ENCODE measurements at places on chromosomes 5 and 9. TPM values are rescaled to one million over a fixed set of nuclear protein-coding genes. Genes with fewer than 3 reads are reported as not detected.

Gene TLE1
- total RNA-seq = 6.7 TPM

Gene TAF1L
- not detected for total RNA-seq

Gene LAMC3
- total RNA-seq = not detected

Gene PCDHA5
- not detected for total RNA-seq

Gene F2R
- total RNA-seq = 45.0 TPM

Gene CDC20B
- total RNA-seq = 0.20 TPM

Gene FREM1
- total RNA-seq = not detected

Gene LHX6
- not detected for total RNA-seq

- no peak overlapping the region for H3K4me3 ChIP-seq
- peaks cover 34% of the 10 kb centered on the region for H3K4me1 ChIP-seq
- H3K36me3 ChIP-seq = peaks cover 21% of the 10 kb centered on the region
- peak overlapping the region; percentile 70 for H3K27ac ChIP-seq
- peak; percentile 58 for DNase-seq
Measured at GRCh38 chr5:172939071-172939470, 20.2 kb upstream of the RPL26L1 start.

DNA sequence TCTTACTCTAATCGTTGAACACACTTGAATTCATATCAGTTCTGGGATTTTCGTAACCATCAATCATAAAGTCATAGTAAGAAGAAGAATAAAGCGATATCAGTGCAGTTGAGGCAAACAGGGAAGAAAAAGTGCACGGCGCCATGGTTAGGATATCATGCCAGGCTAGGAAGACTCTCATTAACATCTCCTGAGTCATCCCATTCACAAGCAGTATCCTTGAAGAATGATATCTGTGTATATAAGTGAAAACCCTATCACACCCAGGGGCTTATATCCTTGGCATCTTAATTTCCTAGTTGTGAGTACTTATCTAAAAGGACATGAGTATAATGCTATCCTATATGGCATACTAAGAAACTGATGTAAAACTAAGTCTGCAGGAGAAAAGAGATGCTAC lies 38.6 kb downstream of the NFIB start:
- peaks cover 2% of the 10 kb centered on the region for H3K27me3 ChIP-seq
- H3K27ac ChIP-seq = no peak overlapping the region
- H3K36me3 ChIP-seq = no peaks in the 10 kb centered on the region
- H3K4me3 ChIP-seq = no peak overlapping the region

GRCh38 chr9:96161819-96162218 lies 140.2 kb downstream of the HSD17B3 start:
- H3K4me3 ChIP-seq = no peak overlapping the region
- peaks cover 29% of the 10 kb centered on the region for H3K27me3 ChIP-seq
- no peak overlapping the region for H3K27ac ChIP-seq

GRCh38 chr5:86452251-86452650 lies 165.5 kb upstream of the COX7C start:
- H3K27ac ChIP-seq = no peak overlapping the region
- H3K36me3 ChIP-seq = no peaks in the 10 kb centered on the region
- no peak for DNase-seq
- H3K27me3 ChIP-seq = no peaks in the 10 kb centered on the region
- no peaks in the 10 kb centered on the region for H3K4me1 ChIP-seq

DNA sequence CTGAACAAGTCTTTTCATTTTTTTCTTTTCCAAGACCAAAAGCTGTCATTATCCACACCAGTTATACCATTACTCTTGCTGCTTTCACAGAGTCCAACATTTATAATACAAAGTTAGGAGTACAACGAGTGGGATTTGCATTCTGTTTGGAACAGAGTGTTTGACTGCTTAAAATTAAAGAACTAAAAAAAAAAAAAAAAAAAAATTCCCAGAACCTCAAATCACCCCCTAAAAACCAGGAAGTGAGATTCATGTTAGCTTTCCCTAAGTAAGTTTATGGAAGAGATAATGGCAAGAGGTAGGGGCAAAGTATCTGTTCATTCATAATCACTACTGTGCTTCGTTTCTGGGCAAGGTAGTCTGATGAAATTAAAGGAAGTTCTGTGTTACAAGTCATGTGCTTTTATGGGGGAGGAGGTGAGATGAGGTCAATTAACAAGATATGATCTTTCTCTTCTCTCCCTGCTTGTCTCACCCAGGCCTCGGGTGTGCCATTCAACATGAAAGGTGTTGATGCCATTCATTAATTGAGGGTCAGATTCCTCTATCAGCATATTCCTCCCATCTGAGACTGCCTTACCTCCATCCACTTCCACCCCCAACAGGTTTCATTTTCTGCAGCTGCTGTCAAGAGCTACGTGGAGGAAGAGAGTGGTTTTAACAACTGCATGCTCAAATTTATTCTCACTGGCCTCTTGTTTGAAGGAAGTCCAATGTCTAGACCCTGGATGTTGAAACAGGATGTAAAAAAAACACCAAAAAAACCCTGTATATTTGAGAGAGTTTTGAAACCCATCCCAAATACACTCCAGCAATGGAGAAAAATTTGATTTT lies 58.1 kb downstream of the MARCHF3 start:
- peak overlapping the region; percentile 32 for H3K27ac ChIP-seq
- H3K4me1 ChIP-seq = peaks cover 58% of the 10 kb centered on the region
- no peak for DNase-seq
- no peaks in the 10 kb centered on the region for H3K36me3 ChIP-seq

DNA sequence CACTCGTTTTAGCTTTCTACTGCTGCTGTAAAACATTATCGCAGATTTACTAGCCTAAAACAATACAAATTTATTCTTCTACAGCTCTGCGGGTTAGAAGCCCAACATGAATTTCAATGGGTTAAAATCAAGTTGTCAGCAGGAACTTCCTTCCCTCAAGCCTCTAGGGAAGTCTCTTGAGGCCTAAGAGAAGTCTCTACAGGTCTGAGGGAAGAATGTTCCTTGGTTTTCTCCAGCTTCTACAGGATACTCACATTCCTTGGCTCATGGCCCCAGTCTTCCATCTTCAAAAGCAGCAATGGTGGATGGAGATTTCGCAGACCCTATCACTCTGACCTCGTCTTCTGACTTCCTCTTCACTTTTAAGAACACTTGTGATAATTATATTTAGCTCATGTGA lies 21.6 kb upstream of the SSBP2 start:
- H3K4me3 ChIP-seq = no peak overlapping the region
- no peak overlapping the region for H3K27ac ChIP-seq
- DNase-seq = no peak
- no peaks in the 10 kb centered on the region for H3K27me3 ChIP-seq

- H3K27me3 ChIP-seq = peaks cover 7% of the 10 kb centered on the region
- peak overlapping the region; percentile 100 for H3K27ac ChIP-seq
- peaks cover 25% of the 10 kb centered on the region for H3K4me1 ChIP-seq
- no peak for DNase-seq
- H3K4me3 ChIP-seq = peak overlapping the region; percentile 99
Measured at GRCh38 chr5:137753691-137754187, 424 bp downstream of the HNRNPA0 start.

DNA sequence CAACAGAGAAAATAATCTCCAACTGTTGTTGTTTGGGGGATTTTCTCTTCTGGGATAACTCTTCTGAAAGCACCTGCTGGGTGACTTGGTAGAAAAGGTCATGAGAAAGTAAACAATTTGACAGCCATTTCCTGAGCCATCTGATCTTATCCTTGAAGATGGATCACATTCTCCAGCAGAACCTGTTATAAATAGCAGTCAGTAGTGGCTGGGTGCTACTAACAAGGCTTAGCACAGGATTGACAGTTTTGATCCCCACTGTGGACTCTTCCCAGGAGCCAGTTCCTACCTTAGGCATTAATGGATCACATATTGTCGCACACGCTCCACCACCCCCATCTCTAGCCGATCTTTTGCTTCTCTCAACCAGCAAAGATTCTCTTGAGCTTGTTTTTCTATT lies 220.2 kb downstream of the PLK2 start:
- peaks cover 44% of the 10 kb centered on the region for H3K4me1 ChIP-seq
- H3K27ac ChIP-seq = peak overlapping the region; percentile 75
- H3K27me3 ChIP-seq = no peaks in the 10 kb centered on the region
- DNase-seq = no peak

DNA sequence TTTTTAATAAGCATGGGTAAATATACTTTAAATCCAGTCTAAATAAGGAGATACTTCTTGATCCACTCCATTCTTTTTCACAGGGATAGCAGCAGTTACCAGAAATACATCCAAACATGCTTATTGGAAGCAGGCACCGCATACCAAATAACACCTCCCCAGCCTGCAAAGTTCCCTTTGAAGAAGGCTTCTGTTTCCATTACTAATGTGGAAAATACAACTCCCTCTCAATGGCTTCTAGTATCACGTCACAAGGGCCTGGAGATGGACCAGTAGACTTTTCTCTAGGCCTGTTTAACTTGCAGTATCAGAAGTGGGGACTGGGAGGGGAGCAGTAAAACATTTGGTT lies 20.8 kb downstream of the TMEM245 start:
- H3K4me1 ChIP-seq = peaks cover 82% of the 10 kb centered on the region
- H3K27ac ChIP-seq = peak overlapping the region; percentile 78
- DNase-seq = no peak
- peaks cover 41% of the 10 kb centered on the region for H3K36me3 ChIP-seq

GRCh38 chr5:2732850-2733249 lies 18.6 kb downstream of the IRX2 start:
- H3K4me3 ChIP-seq = no peak overlapping the region
- H3K27me3 ChIP-seq = peaks cover 5% of the 10 kb centered on the region
- no peak for DNase-seq
- no peak overlapping the region for H3K27ac ChIP-seq
- no peaks in the 10 kb centered on the region for H3K4me1 ChIP-seq
- H3K36me3 ChIP-seq = no peaks in the 10 kb centered on the region

DNA sequence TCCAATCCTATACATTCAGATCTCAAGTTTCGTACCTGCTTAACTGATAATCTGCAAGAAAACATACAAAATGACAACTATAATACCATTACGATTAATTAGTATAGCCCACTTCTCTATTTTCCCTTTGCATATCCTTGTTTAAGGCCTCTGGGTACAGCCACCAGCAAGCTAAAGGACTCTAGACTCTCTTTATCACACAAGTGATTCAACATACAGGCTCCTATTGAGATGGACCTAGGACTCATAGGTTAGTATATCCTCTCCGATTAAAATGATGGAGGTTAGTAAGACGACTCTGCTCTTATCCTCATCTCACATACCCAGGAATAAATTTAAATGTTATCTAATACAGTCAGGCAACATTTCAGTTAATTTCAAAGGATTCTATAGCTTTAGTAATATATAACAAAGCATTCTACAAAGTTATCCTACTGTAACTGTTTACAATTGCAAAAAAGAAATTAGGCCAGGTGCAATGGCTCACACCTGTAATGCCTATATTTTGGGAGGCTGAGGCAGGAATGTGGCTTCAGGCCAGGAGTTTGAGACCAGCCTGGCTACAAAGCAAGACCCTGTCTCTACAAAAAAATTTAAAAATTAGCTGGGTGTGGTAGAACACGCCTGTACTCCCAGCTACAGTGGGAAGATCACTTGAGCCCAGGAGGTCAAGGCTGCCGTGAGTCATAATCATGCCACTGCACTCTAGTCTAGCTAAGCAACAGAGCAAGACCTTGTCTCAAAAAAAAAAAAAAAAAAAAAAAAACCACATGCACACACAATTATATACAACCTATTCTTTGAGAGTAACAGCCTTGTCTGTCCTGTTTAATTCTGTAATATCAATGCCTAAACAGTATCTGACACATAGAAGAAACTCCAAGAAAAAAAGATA lies 15.4 kb downstream of the HAUS6 start:
- H3K36me3 ChIP-seq = peaks cover 5% of the 10 kb centered on the region
- no peaks in the 10 kb centered on the region for H3K27me3 ChIP-seq
- no peak overlapping the region for H3K4me3 ChIP-seq
- peak; percentile 38 for DNase-seq

GRCh38 chr5:31366941-31367340 lies 165.0 kb downstream of the DROSHA start:
- DNase-seq = peak; percentile 43
- H3K4me1 ChIP-seq = peaks cover 74% of the 10 kb centered on the region
- H3K27ac ChIP-seq = peak overlapping the region; percentile 88
- peaks cover 15% of the 10 kb centered on the region for H3K36me3 ChIP-seq
- no peak overlapping the region for H3K4me3 ChIP-seq

- H3K27ac ChIP-seq = no peak overlapping the region
- DNase-seq = no peak
Measured at GRCh38 chr5:107549567-107549966, 121.2 kb downstream of the EFNA5 start.

DNA sequence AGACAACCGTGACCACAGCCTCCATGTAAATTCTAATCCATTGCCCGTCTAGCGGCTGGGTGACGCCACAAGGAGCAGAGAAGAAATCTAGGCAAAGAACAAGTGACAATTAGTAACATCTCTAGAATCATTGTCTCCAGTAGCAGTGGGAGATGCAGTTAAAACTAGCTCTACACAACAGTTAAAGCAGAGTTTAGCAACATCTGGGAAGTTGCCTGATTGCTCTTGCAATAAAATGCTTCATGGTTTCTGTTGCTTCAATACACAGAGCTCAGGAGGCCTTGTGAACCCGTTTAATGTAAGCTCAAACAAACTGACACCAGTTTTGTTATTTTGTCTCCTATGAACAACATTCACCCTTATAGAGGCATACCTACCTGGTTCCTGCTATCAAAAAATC lies 369.8 kb upstream of the PDE4D start:
- no peak for DNase-seq
- no peaks in the 10 kb centered on the region for H3K4me1 ChIP-seq
- peaks cover 8% of the 10 kb centered on the region for H3K27me3 ChIP-seq
- H3K36me3 ChIP-seq = no peaks in the 10 kb centered on the region
- no peak overlapping the region for H3K27ac ChIP-seq

All from HFFc6 (cell line).